Stimulated activated CD8-positive, alpha-beta memory T cell treated with anti-CD3 and anti-CD28 coated beads, Interleukin-15, amount 100 ng/mL, for 4 hours (primary cell): ENCODE measurements at places on chromosomes 1 and 21.

DNA sequence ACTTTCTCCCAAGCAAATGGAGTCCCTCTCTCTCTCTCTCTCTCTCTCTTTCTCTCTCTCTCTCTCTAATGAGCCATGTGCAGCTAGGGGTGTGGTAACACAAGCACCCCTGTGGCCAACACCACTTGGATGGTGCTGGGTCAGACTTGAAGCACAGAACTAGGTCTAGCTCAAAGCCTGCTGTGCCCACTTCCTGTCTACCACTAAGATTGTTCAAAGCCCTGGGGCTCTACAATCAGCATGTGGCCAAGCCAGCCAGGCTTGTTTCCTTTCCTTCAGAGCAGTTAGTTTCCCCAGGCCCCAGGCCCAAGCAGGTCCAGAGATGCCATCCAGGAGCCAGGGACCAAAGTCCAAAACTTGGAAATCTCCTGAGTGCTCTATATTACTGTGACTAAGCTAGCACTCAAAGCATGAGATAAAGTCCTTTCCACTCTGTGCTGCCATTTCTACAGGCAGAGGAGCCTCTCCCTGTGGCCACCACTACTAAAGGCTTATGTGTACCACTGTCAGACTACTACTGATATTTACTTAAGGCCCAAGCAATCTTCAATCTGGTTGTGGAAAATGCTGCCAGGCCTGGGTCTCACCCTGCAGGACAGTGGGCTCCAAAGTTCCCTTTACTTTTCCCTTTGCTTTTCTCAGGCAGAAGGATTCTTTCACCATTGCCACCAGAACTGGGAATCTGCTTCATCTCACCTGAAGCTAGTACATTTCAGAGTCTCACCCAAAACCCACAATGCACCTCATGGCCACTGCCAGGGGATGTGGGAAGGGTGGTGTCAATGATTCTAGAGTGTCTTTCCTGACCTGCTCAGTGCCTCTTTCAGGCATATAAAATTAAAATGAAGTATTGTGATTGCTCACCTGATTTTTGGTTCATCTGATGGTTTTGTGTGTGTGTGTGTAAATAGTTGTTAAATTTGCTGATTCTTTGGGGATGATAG, 999.5 kb downstream of the NCAM2 start:
- no peak for DNase-seq

GRCh38 chr1:162055062-162055461, 14.4 kb upstream of the NOS1AP start:
- DNase-seq = no peak

- DNase-seq = no peak
Measured at GRCh38 chr1:37148663-37149062, 114.3 kb upstream of the GRIK3 start.

GRCh38 chr1:41361495-41362356, 492 bp downstream of the FOXO6 start:
- no peak for DNase-seq

GRCh38 chr1:41739061-41739955, 179.4 kb downstream of the HIVEP3 start:
- DNase-seq = peak; percentile 89

GRCh38 chr1:173758980-173759379, 44.2 kb downstream of the KLHL20 start:
- no peak for DNase-seq

GRCh38 chr1:51675177-51675780, 58.4 kb downstream of the OSBPL9 start:
- no peak for DNase-seq

GRCh38 chr1:238950017-238950416, 436.4 kb upstream of the CHRM3 start:
- DNase-seq = no peak

- DNase-seq = no peak
Measured at GRCh38 chr1:224090116-224090515, 23.8 kb upstream of the FBXO28 start.

DNA sequence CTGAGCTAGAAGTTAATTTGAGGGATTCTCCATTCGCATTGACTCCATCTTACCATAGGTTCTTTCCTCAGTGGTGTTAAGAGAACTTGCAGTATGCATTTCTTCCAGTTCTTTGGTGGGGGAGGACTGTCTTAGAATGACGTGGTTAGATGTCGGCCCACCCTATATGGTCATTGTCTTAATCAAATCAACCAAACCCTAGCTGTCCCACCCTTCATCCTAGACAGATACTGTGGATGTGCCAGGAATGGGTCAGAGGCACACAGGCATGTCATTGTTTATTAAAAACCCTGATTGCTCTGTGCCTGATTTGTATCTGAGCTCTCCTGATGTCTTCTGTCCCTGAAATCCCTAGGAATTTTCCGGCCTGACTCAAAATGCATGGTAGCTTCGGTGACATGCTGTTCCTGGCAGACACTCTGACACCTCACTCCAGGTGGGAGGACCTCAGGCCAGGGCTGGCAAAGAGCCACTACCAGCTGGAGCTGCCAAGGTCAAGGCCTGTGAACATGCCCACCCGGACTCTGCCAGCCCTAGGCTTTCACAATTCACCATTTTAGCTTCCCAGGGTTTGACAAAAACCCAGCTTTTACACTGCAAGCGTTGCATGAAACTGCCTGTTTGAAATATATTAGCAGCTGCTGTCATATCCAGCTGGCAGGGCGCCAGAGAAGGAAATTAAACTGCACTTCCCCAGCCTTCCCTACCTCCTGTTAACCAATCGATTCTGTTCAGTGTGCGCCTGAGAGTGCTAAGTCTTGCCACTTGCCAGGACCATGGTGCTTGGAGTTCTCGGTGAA, 134.0 kb downstream of the FAM78B start:
- DNase-seq = no peak

DNA sequence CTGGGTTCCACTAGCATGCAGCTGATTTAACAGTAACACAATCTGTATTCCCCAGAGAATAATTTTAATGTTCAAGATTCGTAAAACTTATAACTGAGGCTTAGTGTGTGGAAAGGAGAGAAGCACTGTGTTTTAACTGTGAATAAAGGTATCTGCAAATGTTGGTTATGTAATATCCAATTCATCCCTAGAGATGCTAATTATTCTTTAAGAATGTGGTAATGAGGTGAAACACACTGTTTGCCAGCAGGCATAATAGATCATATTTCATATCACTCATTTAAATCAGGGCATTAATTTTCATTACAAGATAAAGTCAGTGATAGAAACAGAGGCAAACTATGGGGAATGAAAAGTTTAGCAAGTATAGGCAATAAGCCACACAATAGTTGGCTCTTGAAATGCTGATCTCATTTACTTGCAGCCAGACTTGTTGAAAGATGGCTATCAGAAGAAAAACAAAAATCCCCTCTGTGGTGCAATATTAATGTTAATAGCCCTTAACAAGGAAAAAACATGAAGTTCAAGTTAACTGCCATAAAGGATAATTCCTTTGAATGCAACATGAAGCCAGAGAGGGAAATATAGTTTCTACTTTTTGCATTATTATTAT, 33.4 kb downstream of the HMCN1 start:
- no peak for DNase-seq

GRCh38 chr1:41719128-41719527, 199.6 kb downstream of the HIVEP3 start:
- no peak for DNase-seq

DNA sequence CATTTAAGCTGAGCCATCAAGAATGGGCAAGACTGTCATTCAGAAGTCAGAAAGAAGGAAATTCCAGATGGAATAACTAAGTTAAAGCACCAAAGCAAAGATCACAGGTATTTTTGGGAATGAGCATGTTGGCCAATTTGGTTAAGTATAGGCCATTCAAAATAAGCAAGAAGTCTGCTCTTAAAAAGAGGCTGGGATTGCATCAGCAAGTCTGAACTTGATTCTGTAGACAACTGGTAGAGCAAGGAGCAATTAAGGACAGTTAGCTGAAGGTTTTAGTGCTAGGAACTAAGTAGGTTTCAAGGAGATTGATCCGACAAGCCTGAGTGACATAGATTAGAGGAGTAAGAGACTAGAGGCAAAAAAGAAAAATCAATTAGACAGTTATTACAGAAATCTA, 8.4 kb downstream of the ANKRD45 start:
- no peak for DNase-seq

DNA sequence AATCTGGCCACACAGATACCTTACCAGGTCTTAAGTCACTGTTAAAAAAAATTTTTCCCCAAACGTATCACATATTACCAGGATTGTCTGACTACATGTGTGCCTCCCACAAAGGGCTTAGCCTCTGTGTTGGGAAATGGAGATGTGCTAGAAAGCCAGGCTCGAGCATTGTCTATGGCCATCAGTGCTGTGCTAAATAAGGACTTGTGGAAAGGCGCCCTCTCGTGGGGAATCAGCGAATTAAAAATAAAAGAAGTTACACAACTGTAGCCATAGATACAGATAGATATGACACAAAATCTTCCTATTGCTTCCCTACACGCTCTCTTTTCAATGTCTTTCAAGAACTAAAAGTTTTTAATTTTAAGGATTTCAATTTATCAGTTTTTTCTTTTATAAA, 47.5 kb upstream of the CRNN start:
- DNase-seq = peak; percentile 22

GRCh38 chr1:155622191-155622590, 12.2 kb downstream of the MSTO1 start:
- DNase-seq = no peak

DNA sequence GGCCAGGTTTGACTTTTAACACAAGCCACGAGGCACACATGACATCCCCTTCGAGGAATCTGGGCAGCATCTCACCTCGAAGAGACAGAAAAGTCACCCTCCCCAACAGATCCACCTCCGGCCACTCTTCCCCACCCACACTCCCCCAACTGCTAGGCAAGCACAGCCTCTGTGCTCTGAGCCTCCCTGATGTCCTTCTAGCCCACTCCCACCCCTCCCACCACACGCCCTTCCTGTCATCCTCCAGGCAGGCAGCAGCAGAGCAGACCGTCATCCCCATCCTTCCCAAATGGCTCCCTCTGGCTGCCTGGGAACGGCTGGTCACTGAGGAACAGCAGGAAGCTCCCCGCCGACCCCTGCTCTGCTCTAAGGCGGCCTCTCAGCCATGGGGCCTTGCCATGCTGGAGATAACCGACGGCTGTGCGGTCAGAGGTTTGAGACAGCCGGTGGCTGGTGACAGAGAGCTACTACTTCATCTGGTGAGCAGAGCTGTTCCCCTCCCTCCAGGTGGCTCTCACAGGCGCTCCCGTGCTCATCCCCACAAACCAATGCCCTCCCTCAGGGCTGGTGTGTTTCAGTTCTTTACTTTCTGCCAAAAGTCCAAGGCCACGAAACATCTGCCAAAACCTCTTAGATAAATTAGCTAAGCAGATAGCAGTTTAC, 25.6 kb downstream of the NPHP4 start:
- DNase-seq = no peak

DNA sequence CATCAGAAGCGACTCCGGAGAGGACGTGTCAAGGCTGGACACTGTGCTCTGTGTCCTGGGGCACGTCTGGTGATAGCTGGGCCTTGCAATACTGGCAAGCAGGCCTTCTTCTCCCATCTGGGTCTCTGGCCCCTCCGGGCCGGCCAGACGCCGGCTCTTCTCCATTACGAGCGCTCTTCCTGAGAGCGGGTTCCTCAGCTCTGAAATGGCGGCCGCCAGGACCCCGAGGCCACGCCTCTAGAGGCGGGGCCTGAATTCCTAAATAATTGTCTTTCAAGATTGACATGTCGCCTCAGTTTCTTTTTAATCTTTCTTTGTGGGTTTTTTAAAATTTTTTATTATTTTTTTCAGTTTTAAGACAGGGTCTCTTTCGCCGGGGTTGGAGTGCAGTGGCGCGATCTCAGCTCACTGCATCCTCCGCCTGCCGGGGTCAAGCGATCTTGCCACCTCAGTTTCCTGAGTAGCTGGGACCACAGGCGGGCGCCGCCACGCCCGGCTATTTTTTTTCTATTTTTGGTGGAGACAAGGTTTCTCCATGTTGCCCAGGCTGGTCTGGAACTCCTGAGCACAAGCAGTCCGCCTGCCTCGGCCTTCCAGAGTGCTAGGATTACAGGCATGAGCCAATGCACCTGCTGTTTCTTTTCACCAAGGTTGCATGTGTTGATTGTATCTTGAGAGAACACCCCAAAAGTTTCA, 9.2 kb downstream of the RNF2 start:
- no peak for DNase-seq

- DNase-seq = no peak
Measured at GRCh38 chr1:25695090-25695770, 78.6 kb downstream of the MAN1C1 start.

DNA sequence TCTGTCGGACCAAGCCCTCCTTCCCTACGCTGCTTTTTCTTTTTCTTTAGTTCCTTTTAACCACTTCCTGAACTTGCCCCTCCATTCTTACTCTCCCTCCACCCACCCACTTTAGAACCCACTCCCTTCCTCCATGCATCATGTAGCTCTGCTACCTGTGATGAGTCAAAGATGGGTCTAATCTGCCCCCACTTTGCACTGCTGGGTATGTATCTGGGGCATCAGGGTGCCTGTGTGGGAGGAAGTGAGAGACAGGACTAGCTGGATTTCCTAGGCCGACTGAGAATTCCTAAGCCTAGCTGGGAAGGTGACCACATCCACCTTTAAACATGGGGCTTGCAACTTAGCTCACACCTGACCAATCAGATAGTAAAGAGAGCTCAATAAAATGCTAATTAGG, 157.7 kb downstream of the SEC16B start:
- no peak for DNase-seq

DNA sequence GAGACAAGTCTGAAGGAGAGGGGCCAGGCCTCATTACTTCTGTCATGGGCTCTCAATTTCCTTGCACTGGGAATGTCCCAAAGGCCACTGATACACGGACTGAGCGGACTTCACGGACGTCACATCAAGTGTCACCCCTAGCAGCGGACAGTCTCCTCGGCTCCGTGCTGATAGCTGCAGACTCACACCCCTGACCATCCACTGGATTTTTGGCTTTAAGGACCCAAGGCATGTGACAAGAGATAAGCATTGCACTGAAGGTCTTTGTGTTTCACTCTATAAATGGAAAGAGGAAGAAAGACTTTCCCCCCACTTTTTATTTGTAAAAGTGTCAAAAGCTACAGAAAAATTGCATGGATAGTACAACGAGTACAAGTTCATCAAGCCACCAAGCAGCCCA, 200.4 kb upstream of the FGGY start:
- no peak for DNase-seq

- no peak for DNase-seq
Measured at GRCh38 chr1:241240069-241240468, 116.9 kb downstream of the RGS7 start.

DNA sequence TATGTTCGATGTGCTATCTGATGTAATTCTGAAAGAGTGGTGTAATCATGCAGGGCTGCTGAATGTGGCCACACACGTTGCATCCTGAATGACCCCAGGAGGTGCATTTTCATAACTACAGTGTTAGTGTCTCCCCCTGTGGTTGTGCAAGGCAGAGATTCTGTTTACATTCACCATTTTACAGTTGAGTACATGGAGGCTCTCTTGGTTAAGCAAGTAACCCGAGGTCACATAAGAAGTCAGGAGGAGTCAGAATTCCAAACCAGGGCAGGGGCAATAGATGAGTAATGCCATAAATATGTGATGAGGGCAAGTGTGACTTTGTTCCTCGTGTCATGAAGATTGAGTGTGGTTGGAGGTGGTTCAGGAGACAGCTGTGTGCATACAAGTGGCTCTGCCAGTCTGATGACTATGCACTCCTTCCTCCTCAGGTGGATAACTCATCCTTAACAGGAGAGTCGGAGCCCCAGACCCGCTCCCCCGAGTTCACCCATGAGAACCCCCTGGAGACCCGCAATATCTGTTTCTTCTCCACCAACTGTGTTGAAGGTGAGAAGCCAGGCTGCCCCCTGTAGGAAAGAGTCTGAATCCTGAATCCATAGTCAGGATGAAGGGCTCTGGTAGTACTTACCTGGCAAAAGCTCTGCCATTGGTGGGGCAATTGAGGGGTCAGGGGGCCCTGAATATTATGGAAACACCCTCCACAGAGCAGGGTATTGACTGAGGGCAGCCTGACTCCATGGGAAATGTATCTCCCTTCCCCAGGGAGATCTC, 9.3 kb downstream of the ATP1A2 start:
- no peak for DNase-seq

- DNase-seq = peak; percentile 41
Measured at GRCh38 chr1:198620951-198621824, 17.7 kb upstream of the PTPRC start.
